Activated T-helper 1 cell treated with anti-CD3 and anti-CD28 coated beads, Interleukin-12 subunit alpha, Interleukin-12 subunit beta, Interleukin-2, Interleukin-4 antibody, amounts not matched to agents 30 ng/mL and 10 ng/mL and 1 ng/mL, durations not matched to agents 14 hours and 24 hours and 36 hours (primary cell): ENCODE measurements at places on chromosomes 6 and 20. TPM values are rescaled to one million over a fixed set of nuclear protein-coding genes. Genes with fewer than 3 reads are reported as not detected.

- no peak for DNase-seq
- no peak overlapping the region for H3K27ac ChIP-seq
- H3K36me3 ChIP-seq = no peaks in the 10 kb centered on the region
- no peak overlapping the region for H3K4me3 ChIP-seq
- H3K4me1 ChIP-seq = no peaks in the 10 kb centered on the region
Measured at GRCh38 chr6:166598441-166599138, 12.1 kb upstream of the RAMACL start.

DNA sequence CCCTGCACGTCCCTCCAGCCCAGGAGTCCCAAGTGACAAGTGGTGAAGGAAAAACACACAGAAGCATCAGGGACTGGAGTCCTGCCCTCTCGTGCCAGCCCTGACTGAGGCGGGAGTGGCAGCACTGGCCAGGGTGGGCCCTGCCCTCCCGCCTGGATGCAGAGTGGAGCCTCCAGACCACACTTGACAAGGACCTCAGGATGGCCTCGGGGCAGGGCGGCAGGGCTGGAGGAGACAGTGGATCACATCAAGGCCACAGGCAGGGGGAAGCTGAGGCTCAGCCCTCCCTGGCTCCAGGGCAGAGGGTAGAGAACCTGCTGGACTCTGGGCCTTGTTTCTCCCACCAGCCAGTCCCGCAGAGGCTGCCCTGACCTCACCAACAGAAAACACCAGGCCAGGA lies 128.8 kb upstream of the CDH4 start:
- no peaks in the 10 kb centered on the region for H3K36me3 ChIP-seq
- DNase-seq = no peak
- no peak overlapping the region for H3K27ac ChIP-seq
- H3K27me3 ChIP-seq = peaks cover 5% of the 10 kb centered on the region
- H3K4me3 ChIP-seq = no peak overlapping the region
- peaks cover 5% of the 10 kb centered on the region for H3K4me1 ChIP-seq

- H3K27ac ChIP-seq = no peak overlapping the region
- no peak for DNase-seq
- no peak overlapping the region for H3K4me3 ChIP-seq
- H3K4me1 ChIP-seq = peaks cover 2% of the 10 kb centered on the region
Measured at GRCh38 chr20:1081891-1082290, 36.5 kb upstream of the PSMF1 start.

GRCh38 chr20:19335341-19335740 lies 122.9 kb downstream of the SLC24A3 start:
- H3K27me3 ChIP-seq = no peaks in the 10 kb centered on the region
- no peaks in the 10 kb centered on the region for H3K4me1 ChIP-seq
- no peak overlapping the region for H3K27ac ChIP-seq
- no peaks in the 10 kb centered on the region for H3K36me3 ChIP-seq

GRCh38 chr6:13733178-13733887 lies 21.7 kb upstream of the RANBP9 start:
- DNase-seq = no peak
- H3K4me1 ChIP-seq = no peaks in the 10 kb centered on the region
- no peaks in the 10 kb centered on the region for H3K36me3 ChIP-seq

DNA sequence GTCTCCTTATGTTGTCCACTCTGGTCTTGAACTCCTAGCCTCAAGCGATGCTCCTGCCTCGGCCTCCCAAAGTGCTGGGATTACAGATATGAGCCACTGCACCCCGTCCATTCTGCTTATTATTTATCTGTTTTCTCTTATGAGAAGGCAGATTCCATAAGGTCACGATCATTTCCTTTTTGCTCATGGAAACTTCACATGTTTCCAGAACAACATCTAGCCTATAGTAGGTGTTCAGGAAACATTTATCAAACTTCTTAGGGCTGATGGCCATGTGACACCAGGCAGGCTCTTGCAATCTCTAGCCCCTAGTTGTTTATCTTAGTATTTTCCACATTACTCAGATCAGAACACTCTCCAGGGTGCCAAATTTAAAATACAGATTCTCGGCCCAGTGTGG lies 61.2 kb downstream of the ZFP64 start:
- H3K27me3 ChIP-seq = peaks cover 4% of the 10 kb centered on the region
- H3K4me3 ChIP-seq = no peak overlapping the region
- no peak overlapping the region for H3K27ac ChIP-seq
- peaks cover 8% of the 10 kb centered on the region for H3K4me1 ChIP-seq
- no peak for DNase-seq
- H3K36me3 ChIP-seq = no peaks in the 10 kb centered on the region

GRCh38 chr6:118739696-118740353 lies 88.4 kb upstream of the CEP85L start:
- H3K4me1 ChIP-seq = peaks cover 29% of the 10 kb centered on the region
- no peak for DNase-seq
- no peak overlapping the region for H3K27ac ChIP-seq
- no peak overlapping the region for H3K4me3 ChIP-seq

GRCh38 chr6:134391205-134391604 lies 73.3 kb upstream of the SGK1 start:
- no peak overlapping the region for H3K27ac ChIP-seq
- no peak for DNase-seq

ENPP4 gene
- total RNA-seq = 5.9 and 6.1 TPM in 2 replicates

KCNB1 gene
- total RNA-seq = 0.08 and 0.20 TPM in 2 replicates

AGPAT4 gene
- 7.8 and 8.6 TPM in 2 replicates for total RNA-seq

SLC35D3 gene
- total RNA-seq = not detected in 2 replicates

ITCH gene
- total RNA-seq = 55.6 and 66.4 TPM in 2 replicates
